ENCODE measurements at places on chromosomes 16 and 17.

- peak; percentile 44 for DNase-seq
Measured at GRCh38 chr17:67469208-67469980, 92.3 kb downstream of the PITPNC1 start.

DNA sequence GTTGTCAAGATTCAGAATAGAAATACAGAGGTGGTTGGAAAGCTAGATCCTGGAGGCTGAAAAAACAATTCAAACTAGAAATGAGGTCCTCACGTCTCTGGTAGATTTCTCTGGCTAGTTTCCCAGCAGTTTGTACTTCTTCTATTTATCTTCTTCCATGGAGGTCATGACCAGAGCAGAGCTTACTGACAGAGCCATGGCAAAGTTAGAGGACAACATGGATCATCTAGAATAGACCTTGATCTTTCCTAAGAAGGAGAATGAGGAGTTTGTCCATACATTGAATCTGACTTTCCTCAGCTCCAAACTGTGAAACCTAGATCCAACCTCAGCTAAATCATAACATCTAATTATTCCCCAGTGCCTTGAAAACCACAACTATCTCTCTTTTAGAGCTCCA is 900.8 kb upstream of the GOT2 start:
- DNase-seq, result no peak

DNA sequence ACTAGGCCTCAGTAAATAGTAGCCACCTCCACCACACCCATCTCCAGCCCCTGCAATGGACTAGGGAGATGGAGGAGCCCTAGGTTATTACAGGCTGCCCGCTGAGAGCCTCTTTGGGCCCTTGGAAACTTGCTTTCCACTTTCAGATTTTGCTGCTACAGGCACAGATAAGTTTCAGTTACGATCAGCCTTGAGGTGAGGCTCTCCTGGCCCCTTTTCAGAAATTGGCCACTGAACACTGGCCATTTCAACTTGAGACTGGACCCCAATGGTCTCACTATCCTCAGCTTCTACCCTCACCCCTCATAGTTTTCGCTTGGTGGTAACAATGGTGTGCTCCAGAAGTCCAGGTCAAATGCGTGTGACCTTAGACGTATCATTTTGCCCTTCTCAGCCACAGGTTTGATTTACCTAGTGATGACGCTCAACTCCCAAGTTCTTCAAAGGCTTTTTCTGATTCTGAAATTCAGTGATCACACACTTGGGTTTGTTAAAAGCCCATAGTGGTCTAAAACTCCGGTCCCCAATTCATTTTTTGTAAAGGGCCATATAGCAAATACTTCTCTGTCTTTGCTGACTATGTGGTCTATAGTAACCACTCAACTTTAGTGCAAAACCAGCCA is 1.0 kb downstream of the PMM2 start:
- no peak for DNase-seq

GRCh38 chr16:62135911-62136310 is 99.7 kb upstream of the CDH8 start:
- no peak for DNase-seq

DNA sequence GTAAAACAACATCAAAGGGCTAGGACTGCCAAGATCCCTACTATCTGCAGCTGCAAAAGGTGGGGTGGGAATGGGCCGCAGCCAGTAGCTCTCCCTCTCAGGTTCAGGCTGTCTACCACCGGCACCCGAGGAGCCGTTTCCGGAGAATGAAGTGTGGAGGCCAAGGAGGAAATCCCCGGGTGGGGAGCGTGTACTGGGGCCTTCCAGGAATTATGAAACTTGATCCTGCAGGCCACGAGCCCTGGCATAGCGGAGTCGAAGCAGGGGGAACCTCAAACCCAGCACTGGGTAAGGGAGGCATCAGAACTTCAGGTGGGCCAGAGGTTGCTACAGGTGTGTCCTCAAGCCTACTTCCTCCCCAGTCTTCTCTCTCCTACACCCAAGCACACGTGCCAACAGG is 5.1 kb downstream of the INPP5K start:
- DNase-seq, result no peak

DNA sequence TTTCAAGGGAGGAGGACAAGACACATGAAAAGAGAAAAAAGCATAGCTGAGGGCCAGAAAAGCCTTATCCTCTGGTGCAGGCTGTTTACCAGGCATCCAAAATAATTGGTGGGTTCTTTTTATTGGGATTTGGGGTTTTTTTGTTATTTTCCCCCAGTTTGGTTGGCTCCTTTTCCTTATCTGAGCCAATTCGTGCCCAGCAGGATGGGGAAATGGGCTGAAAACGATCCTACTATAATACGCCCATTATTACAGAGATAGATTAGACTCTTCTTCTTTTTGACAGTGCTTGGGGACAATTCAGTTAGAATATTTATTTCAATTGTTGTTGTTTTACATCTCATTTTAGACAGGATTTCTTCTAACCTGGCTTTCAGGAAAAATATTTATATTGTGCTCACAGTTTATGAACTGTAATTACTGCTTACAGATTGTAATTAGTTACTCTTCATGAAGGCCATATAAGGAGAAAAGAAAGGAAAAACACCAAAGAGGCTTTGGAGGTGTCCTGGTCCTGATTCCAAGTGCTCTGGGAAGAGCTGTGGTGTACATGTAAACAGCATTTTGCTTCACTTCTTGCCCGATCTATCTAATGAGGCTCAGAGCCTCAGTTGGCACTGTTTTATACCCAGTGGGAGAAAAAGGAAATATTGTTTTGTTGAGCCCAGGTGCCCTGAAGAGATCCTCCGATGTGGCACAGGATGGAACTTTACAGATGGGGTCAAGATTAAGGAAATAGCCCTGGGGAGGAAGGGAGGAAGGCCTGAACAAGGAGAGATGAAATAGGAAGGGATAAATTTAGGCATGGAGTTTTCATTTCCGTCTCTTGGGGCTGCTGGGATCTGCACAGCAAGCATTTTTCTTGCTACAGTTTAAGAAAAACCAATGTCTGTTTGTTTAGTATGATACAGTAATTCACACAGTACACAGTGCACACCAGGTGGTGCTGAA is 611 bp upstream of the ANKRD40 start:
- no peak for DNase-seq
